ENCODE measurements at places on chromosomes 5 and 9. TPM values are rescaled to one million over a fixed set of nuclear protein-coding genes. Genes with fewer than 3 reads are reported as not detected.

The FOXD4L3 gene
- total RNA-seq = not detected

The PRXL2C gene
- total RNA-seq = 13.8 TPM

The MAP1B gene
- total RNA-seq = 0.32 TPM

DNA sequence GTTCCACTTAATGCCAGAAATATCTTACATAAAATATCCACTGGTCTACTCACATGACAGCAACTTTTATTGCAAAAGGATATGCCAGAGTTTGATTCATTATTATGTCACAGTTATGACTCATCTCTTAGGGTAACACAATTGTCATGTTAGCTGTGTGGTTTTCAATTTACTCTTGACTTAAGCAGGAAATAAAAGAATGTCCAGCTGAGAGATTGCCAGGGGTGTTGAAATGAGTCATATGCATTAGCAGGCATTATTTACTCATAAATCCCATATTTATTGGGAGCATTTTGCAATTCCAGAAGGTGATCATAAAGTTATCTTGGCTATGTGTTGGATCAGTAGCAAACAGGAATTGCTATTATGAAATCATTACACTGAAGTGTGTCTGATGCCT, 1164.6 kb upstream of the CDH18 start:
- no peak for DNase-seq

- no peak for DNase-seq
These were observed 29.2 kb downstream of the CSNK1A1 start for GRCh38 chr5:149521739-149522685.

- DNase-seq = no peak
These were observed 48.8 kb upstream of the RETREG1 start for GRCh38 chr5:16665601-16666000.

DNA sequence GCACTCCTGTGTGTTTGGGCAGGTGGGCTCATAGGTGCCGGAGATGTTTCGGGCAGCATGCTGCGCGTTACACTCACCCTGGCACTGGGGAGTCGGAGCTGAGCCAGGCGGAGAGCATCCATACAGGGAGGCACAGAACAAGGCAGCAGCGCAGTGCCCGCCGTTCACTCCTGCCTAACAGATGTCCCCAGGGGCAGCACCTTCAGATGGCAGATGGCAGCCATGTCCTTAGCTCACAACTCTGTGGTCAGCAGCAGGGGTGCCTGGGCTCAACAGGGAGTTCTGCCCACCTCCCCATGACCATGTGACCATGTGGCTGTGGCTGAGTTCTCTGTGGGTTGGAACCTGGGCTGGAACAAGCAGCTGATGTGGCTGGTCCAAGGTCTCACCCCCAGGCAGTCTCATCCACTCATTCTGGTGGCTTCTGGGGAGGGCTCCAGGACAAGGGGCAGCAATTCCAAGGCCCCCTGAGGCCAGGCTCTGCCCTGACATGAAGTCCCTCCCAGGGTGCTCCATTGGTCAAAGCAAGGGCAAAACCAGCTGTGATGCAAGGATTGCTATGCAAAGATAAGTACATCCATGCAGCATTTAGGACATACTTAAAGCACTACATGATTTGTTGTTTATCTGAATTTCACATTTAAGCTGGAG, 64.2 kb downstream of the MRPL36 start:
- no peak for DNase-seq

DNA sequence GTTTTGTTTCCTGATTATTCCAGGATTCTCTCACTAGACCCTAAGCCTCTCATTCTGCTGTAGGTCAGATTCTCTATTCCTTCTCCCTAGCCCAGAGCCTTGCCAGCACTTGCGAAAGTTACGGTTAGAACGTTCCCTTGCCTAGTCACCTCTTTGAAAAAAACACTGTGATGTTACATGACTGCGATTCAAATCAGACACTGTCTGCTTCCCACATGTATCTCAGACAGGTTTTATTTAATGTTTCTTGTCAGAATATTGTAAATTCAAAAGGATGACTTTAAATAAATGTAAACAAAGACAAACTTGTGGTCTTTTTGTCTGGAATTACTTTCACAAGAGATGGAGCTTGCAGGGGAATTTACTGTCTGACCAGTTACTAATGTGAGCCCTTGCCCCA, 116.5 kb upstream of the OTULINL start:
- no peak for DNase-seq

The MZB1 gene
- 48.3 TPM for total RNA-seq
